ENCODE measurements at places on chromosomes 4 and X.

DNA sequence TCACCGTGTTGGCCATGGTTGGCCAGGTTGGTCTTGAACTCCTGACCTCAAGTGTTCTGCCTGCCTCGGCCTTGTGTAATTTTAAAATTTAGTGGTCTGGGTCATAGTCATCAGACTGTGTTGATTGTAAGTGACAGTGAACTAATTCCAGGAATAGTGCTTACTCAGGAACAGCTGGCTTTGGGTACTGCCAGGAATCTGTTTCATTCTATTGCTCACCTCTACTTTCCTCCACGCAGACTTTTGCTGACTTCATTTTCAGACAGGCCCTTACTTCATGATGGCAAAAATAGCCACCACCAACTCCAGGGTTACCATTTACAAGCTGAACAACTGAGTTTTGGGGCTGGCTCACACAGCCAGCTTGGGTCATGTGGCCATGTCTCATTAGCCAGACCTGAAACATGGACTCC, 54.6 kb downstream of the FNIP2 start:
- no peak for DNase-seq

- DNase-seq, result no peak
These were observed 6.1 kb upstream of the SH3D19 start for GRCh38 chr4:151331276-151332042.

- DNase-seq, result no peak
These were observed 135.9 kb downstream of the SLC4A4 start for GRCh38 chr4:71474731-71475130.

- DNase-seq, result no peak
These were observed 95.0 kb upstream of the GABRA2 start for GRCh38 chr4:46484881-46485280.

GRCh38 chrX:19168609-19169008, 46.3 kb upstream of the ADGRG2 start:
- DNase-seq, result no peak

GRCh38 chr4:53987761-53988171, 76.6 kb downstream of the CHIC2 start:
- DNase-seq, result no peak

DNA sequence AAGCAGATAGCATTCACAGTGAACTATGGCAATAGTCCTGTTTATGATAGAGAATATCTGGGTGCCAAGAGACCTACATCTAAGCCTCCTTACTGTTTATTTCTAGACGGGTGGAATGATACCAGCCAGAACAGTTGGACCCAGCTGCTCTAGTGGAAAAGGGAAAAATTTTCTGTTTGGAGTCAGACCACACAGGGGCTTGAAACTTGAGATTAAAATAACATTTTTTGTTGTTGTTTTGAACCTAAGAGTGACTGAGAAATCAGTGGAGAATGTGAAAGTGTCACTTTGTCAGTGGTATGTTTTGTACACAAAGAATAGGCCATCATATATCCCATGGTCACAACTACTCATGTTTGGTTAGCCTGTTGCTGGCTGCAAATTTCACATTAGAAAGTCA, 105.7 kb downstream of the AGTR2 start:
- DNase-seq, result no peak

All from cortex of kidney (tissue), 1 donor.